ENCODE measurements at places on chromosomes 4 and X. TPM values are rescaled to one million over a fixed set of nuclear protein-coding genes. Genes with fewer than 3 reads are reported as not detected.

Gene TGIF2LX
- not detected for polyA plus RNA-seq

Gene GABRQ
- polyA plus RNA-seq: 1.1 TPM

Gene RNF150
- 27.1 TPM for polyA plus RNA-seq

Gene PTCHD1
- 0.49 TPM for polyA plus RNA-seq

Gene L1CAM
- 68.5 TPM for polyA plus RNA-seq

Gene NAA11
- polyA plus RNA-seq: not detected

Measured in left renal cortex interstitium (tissue), 4 donors.